ENCODE measurements at places on chromosomes 6 and 20.

GRCh38 chr20:15196547-15197255, 859.3 kb upstream of the FLRT3 start:
- no peak for DNase-seq

DNA sequence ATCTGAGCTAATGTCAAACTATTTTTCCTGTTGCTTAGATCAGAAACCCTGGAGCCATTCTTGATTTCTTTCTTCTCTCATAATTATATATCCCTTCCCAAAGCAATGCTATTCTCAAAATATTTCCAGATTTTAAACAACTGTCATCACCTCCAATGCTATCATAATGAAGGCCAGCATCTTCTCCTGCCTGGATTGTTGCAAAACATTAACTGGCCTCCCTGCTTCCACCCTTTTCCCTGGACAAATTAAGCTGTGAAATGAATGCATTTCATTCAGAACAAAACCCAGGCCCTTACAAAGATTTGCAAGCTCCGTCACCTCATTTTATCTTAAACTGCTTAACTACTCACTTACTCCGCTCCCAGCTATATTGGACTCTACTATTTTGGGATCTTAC, 535.3 kb upstream of the HS3ST5 start:
- DNase-seq: no peak

- DNase-seq: no peak
Measured at GRCh38 chr20:34008477-34008876, 14.8 kb downstream of the RALY start.

DNA sequence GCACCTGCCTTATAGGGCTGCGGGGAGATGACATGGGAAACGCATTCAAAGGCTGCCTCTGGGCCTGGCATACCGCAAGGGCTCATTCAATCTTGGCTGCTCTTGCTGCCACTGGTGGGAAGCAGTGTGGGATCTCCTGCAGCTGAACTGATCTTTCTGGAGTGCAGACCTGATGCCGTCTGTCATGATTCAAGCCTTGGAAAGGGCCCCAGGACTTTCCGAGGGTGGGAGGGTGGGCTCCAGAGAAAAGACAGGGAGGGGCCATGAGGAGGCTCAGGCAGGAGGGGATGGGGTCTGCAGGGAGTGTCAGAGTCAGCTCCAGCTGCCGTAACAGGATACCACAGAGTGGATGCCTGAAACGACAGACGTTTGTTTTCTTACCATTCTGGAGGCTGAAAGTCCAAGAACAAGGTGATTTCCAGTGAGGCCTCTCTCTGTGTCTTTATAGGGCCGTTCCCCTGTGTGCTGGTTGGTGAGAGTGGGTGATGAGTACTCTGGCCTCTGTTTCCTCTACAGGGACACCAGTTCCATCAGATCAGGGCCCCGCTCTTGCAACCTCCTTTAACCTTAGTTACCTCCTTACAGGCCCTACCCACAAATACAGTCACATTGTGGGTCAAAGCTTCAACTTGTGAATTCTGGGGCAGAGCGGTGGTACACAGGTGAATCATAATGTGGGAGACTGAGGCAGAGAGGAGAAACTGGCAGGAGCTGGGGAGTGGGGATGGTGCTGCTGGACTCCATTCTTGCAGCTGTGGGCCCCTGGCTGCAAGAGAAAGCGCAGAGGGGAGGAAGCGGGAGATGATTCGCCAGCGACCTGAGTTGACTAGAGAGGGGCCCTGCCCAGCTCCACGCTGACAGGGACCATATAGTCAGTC, 148.4 kb downstream of the SYCP2 start:
- DNase-seq: no peak

DNA sequence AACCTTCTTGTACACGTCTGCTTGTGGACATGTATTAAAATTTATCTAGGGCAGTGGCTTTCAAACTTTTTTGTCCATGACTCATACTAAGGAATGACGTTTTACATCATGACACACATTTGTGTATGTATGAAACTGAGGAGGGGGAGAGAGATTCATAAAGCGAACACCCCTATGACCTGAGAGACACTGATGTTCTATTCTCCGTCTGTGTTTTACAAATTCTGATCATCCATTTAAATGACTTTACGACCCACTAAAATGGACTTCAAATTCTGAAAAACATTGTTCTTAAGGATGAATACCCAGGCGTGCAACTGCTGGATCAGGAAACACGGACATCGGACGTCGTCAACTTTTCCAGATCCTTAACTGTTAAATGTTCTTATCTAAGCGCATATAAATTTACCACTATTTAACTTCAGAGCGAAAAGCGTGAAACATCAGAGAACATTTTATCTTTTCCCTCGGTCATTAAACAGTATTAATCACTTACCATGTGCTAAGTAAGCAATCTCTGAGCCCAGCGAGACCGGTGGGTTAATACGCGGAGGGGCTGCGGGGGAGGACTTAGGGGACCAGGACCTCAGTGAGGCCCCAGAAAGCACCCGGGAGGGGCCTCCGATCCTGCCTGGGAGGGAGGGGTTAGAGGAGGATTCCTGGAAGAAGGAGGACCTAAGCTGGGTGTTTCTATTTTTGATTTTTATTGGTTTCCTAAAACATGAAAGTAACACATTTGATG, 1.2 kb downstream of the PLAGL1 start:
- DNase-seq: no peak

DNA sequence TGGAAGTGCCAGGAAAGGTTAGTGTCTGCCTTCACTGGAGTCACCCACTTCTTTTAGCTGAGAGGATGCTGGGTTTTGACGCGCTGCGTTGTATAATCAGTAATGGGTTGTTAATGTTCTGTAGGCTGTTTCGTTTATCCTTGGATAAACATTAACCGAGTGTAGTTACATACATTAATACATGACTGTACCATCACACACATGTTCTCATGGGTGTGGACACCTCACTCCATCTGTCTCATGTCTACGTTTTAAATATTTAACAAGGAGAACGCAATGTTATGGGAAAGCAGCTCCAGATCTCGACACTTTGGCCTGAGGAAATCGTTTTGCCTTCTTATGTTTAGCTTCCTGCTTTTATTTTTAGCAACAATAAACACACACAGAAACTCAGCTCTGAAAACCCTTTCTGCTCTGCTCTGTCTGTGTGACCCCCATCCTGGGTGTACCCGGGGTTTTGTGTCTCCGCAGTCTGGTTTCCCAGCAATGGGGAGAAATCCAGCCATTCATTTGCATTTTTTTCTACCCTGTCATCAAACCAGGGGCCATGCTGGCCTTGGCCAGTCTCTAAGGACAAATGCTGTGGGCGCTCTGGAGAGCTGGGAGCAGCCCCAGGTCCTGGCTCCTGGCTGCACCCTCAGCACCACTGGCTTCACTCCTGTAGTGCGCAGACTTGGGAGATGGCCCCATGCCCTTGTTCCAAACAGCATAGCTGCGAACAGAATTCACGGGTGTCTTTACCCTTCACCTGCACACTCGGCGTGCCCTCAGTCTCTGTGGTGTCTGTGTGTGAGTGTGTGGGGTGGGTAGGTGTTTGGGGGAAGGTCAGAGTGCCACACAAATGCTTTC, 110.8 kb downstream of the ERMARD start:
- DNase-seq: no peak

GRCh38 chr6:18555750-18556149, 168.6 kb downstream of the RNF144B start:
- no peak for DNase-seq

DNA sequence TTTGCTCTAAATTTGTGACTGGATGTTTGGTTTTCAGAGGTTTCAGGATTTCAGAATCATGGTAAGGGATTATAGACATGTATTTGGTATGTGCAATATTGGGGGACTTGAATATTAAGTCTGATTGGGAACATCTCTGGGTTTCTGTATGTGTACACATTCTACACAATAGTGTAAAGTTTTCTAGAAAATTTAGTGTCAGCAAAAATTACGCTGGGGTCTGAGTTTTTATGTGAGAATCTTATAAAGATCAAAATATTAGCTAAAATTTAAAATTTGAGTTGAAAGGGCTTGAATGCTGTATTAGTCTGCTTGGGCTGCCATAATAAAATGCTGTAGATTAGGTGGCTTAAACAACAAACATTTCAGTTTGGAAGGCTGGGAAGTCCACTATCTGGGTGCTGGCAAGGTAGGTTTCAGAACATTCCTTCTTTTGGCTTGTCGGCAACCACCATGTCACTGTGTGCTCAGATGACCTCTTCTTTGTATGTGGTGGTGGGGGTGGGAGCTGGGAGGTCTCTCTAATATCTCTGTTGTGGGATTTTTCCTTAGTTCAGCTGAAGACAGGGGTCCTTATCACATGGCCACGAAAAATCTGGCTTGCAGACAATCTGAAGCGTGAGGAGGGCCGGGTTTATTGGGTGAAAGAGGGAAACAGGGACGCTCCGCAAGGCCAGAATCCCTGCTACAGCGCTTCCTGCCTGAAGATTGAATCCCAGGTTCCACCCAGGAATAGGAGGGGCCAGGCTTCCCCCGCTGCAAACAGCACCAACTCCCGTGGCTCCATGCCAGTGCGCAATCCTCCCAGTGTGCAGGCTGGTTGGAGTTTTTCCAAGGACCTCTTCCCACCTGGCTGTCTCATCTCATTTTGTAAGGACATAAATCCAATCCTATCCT, 299.7 kb downstream of the PLCB1 start:
- no peak for DNase-seq

DNA sequence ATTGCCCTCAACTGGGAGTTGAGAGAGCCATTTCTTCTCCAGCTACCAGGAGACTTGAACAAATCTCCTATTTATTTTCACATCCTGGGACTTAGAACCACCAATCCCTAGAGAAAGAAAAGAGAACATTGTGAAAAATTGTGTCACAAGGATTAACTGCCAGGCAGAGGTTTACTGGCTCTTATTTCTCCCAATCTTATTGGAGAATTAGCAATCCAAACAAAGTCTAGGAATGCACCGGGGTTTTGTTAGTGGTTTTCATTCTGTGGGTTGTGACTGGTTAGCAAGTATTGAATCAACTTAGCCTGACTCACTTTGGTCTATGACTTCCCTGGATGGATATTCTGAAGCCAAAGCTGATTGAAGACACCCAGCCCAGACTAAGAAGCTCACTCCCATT, 21.2 kb upstream of the ENPP5 start:
- no peak for DNase-seq

GRCh38 chr6:90190752-90191395, 105.8 kb downstream of the BACH2 start:
- no peak for DNase-seq

DNA sequence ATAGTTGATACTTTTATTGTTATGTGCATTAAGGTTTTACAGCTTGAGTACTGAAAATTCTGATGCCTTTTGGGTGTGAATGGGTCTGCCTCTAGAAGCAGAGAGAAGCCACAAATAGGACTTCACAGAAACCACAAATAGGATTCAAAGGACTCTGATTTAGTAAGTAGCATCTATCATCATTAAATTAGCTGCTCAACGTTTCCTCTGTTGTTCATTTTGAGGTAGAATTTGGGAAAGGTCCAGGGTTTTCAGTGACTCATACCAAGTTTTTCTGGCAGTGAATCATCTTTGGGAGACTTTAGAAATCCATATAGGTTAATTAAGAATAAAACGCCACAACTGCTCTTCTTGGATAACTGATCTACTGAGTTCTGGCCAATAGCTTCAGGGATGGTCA, 105.1 kb downstream of the PHF3 start:
- no peak for DNase-seq

GRCh38 chr6:151773382-151773781, 34.1 kb upstream of the ESR1 start:
- DNase-seq: no peak

GRCh38 chr6:118735320-118735719, 83.9 kb upstream of the CEP85L start:
- no peak for DNase-seq

DNA sequence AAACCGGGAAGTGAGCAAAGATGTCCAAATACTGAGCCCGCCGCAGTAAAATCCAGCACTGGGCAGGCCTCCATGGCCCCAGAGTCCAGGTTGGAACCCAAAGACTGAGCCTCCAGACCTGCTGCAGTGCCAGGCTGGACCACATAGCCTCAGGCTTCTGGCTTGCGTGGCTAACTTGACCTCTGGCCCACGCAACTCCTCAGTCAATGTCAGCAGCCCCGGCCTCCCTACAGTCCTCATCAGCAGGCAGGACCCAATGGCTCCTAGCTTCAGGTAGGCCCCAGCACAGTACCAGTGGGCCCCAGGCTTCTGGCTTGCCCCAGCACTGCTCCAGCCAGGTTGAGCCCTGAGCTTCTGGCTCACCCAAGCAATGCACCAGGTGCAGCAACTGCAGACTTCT, 245.1 kb upstream of the AFDN start:
- no peak for DNase-seq

- DNase-seq: no peak
Measured at GRCh38 chr6:42091718-42092023, 41.3 kb downstream of the TAF8 start.

DNA sequence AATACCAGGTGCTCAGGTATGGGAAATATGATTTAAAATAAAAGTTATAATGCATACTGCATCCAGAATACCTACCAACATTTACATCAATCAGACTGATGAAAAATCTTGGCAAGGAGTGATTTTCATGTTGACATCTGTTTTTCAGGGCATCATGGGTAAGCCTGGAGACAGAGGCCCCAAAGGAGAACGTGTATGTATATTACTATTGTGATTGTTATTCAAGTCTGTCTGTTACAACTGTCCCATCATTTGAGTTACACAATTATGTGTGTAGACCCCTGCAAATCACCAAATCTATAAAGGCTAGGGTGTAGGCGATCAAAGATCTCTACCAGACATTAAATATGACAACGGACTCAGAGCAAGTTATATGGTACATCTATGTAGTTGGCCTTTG, 118.2 kb downstream of the COL9A1 start:
- no peak for DNase-seq

- DNase-seq: no peak
Measured at GRCh38 chr6:111562246-111562645, 43.4 kb downstream of the TRAF3IP2 start.

- DNase-seq: no peak
Measured at GRCh38 chr20:58603721-58604120, 47.4 kb upstream of the STX16 start.

DNA sequence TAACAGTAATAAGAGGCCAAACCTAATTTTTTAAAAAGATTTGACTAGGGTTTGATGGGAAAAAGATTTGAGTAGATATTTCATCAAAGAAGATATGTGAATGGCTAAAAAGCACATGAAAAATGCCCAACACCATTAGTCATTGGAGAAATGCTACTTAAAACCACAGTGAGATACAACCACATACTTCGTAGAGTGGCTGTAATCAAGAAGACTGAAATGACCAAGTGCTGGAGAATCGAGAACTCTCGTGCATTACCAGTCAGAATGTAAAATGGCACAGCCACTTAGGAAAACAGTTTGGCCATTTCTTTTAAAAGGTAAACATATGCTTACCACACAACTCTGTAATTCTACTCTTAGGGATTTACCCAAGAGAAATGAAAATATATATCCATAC, 175.5 kb downstream of the EYA2 start:
- no peak for DNase-seq

- DNase-seq: no peak
Measured at GRCh38 chr20:18650224-18650623, 62.4 kb downstream of the DTD1 start.

DNA sequence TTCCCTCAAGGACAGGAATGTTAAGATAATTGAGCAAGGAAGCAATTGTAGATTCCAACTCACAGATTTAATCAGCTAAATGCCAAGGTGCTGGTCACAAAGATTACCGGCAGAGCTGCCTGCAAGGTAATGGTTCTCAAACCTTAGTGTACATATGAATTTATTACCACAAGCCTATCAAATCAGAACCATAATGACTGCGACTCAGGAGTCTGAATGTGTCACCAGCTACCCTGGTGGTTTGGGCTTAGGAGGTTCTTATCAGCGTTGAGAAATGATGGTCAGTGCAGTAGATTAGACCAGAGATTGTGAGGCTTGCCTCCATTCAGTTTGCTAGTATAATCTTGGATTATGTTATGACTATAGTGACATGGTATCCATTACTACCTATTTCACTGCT, 78.9 kb downstream of the MTFR2 start:
- DNase-seq: no peak

GRCh38 chr6:29764422-29765196, 41.4 kb downstream of the HLA-F start:
- no peak for DNase-seq
